Transverse colon (tissue), 4 donors: ENCODE measurements at places on chromosomes 13 and 19. TPM values are rescaled to one million over a fixed set of nuclear protein-coding genes. Genes with fewer than 3 reads are reported as not detected.

PDCD2L gene
- total RNA-seq = 10.6 TPM

CEACAM5 gene
- total RNA-seq = 95.5 TPM

PRSS57 gene
- total RNA-seq = not detected

ICAM4 gene
- total RNA-seq = 0.55 TPM

CLEC17A gene
- 0.41 TPM for total RNA-seq

TEX29 gene
- total RNA-seq = not detected

RGL3 gene
- total RNA-seq = 6.7 TPM

GIPR gene
- total RNA-seq = 10.1 TPM
